ENCODE measurements at places on chromosomes 3 and 15. TPM values are rescaled to one million over a fixed set of nuclear protein-coding genes. Genes with fewer than 3 reads are reported as not detected.

NPAP1 gene
- 0.11 TPM for total RNA-seq

CA12 gene
- 2.8 TPM for total RNA-seq

DPPA4 gene
- 901 TPM for total RNA-seq

DNA sequence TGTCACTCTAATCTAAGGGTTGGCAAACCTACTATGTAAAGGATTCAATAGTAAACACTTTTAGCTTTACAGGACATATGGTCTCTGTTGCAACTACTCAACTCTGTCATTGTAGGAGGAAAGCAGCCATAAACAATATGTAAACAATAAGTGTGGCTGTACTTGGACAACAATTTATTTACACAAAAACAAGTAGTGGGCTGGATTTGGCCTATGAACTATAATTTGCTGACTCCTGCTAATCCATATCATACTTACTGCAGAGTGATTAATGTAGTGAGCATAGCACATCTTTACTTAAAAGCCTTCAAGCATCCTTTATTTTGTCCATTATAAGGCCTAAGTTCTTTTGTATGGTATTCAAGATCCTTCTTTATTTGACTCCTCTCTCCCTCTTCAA, 441.9 kb downstream of the ZIC1 start:
- no peaks in the 10 kb centered on the region for H3K36me3 ChIP-seq
- H3K27me3 ChIP-seq: no peaks in the 10 kb centered on the region
- no peak overlapping the region for H3K4me3 ChIP-seq
- H3K4me1 ChIP-seq: 0 out of 2 replicates have a peak, but pooled peaks cover 4% of the 10 kb centered on the region
- no peak overlapping the region for H3K27ac ChIP-seq

Data from WTC11 (cell line).